DMS79 treated with DMSO at 0.1 percent for 48 hours (cell line): ENCODE measurements at places on chromosomes 12 and 14.

- DNase-seq, result peak; percentile 34
Observed at GRCh38 chr12:120817559-120818330, 86.4 kb downstream of the SPPL3 start.

- no peak for DNase-seq
Observed at GRCh38 chr14:94372021-94372605, 16.3 kb downstream of the SERPINA1 start.

GRCh38 chr14:33670235-33670634 lies 280.6 kb downstream of the EGLN3 start:
- no peak for DNase-seq

DNA sequence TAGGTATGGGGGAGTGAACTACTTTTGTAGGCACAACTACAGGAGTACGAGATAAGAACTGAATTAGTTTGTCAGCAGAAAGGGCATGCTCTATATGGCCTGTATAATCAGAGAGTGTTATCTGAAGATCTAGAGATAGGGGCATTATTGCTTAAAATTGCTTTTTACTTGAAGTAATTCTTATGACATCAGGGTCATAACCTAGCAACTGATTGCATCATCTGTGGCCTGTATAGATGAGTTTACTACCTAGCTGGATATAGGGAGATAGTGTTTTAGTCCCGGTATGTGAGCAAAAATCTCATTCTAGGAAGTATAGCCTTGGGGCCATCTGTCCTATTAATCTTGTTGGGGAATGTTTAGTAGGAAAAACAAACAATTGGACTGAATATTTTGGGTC lies 142.7 kb downstream of the TMEM117 start:
- DNase-seq, result no peak

- no peak for DNase-seq
Observed at GRCh38 chr12:268483-268840, 5.8 kb upstream of the SLC6A13 start.

- DNase-seq, result peak; percentile 46
Observed at GRCh38 chr12:2244013-2244861, 191.4 kb downstream of the CACNA1C start.

- no peak for DNase-seq
Observed at GRCh38 chr12:3753544-3754284, 805 bp upstream of the CRACR2A start.

GRCh38 chr12:128078301-128078971 lies 188.5 kb upstream of the TMEM132C start:
- DNase-seq, result no peak

DNA sequence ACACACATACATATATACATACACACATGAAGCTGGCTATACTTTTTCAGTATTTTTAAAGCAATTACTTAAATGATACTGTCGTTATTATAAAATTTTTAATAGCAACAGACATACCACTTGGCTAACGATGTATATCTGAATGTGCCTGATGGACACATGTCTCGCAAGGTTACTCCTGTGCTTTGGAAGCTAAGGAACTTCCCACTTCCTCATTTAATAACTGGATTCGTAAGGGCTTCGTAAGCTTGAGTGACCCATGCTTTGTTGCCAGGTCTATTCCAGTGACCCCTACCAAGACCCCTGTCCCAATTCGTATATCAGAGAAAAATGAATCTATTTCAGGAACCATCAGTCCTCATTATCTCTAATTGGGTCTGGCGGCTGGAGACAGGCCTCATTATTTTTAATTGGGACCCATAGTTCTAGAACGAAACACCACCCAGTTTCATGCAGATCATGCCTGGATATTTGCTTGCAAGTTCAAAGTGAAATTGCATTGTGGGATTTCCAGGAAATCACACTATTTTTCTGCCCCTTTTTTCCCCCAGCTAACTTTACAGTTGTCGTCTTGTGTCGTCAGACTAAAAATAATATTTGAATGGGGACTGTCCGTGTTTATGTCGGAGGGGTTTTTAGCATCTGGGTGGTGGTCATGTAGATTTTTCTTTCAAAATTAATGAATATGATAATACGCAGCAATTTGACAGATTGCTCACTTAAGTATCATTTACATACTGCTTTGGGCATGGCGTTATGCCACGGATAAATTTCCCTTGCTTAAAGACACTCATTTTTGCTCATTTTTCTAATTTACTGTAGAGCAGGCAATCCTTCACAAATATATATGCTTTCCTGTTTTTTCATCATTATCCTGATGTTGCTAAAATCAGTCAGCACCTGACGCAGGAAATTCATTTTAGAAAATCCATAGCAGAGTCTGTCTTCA lies 17.1 kb upstream of the MYO1H start:
- no peak for DNase-seq
